AG09309 (cell line): ENCODE measurements at places on chromosomes 12 and 14.

GRCh38 chr14:34536951-34537676, 2.4 kb downstream of the EAPP start:
- no peak for DNase-seq

- no peak for DNase-seq
Measured at GRCh38 chr12:53107122-53107521, 3.8 kb downstream of the SOAT2 start.

DNA sequence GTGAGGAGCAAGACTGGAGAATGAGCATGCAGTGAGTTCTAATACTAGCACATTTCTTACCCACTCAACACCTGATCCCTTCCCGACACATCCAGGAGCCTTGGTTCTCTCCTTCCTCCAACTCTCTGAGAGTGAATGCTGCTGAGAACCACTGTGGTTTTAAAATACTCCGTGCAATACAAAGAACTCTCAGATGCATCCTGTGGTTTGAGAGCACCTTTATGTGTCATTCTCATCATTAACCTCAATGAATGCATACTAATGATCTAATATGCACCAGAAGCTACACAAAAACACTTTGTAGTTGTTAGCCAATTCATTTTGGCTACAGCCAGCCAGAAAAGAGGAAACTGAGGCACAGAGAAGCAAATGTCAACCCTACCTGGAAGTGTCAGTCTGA, 87.6 kb downstream of the GALNT8 start:
- no peak for DNase-seq

DNA sequence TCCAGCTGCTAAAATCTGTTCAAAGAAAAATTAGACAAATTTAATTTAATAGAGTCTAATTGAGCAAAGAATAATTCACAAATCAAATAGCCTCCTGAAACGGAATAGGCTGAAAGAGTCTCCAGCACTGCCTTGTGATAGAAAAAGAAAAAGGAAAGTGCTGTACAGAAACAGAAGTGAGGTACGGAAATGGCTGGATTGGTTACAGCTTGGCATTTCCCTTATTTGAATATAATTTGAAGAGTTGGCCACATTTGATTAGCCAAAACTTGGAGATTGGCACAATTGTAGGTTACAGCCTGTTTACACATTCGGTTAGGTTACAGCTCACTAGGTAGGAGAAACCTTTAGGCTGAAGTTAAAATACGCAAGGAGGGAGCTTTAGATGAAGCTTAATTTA, 24.8 kb upstream of the PCED1B start:
- no peak for DNase-seq

GRCh38 chr12:115519359-115519758, 758.1 kb downstream of the MED13L start:
- DNase-seq, result no peak

DNA sequence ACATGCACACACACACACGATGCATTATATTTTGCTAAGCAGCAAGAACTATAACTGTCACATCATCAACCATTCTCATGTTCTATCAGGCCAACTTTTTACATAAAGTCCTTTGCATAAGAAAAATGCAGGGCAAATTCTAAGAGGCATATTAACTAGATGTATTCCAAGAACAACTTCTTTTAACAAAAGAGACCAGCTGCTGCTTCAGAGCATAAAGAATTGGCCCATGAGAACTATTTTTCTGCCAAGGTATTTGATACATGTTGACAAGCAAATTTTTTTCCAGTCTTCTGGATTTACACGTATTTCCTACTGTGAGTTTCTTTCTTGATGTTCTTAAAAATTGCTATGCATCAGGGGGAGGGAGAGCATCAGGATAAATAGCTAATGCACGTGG, 27.2 kb downstream of the GLT8D2 start:
- DNase-seq, result no peak
